ENCODE measurements at places on chromosomes 7 and 10.

DNA sequence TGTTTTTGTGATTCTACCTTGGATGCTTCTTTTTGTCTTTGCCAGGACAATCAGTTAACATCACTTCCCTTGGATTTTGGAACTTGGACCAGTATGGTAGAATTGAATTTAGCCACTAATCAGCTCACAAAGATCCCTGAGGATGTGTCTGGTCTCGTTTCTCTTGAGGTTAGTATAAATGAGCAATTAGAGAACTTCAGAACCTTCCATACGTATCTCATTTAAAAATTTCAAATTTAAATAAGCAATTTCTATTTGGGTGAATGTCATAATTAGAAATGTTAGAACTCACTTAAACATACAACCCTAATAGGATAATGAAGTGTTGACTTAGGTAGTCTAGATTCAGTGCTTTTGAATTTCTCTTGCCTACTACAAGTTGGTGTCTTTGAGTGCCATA is 69.3 kb upstream of the ADRA2A start:
- no peak for DNase-seq

DNA sequence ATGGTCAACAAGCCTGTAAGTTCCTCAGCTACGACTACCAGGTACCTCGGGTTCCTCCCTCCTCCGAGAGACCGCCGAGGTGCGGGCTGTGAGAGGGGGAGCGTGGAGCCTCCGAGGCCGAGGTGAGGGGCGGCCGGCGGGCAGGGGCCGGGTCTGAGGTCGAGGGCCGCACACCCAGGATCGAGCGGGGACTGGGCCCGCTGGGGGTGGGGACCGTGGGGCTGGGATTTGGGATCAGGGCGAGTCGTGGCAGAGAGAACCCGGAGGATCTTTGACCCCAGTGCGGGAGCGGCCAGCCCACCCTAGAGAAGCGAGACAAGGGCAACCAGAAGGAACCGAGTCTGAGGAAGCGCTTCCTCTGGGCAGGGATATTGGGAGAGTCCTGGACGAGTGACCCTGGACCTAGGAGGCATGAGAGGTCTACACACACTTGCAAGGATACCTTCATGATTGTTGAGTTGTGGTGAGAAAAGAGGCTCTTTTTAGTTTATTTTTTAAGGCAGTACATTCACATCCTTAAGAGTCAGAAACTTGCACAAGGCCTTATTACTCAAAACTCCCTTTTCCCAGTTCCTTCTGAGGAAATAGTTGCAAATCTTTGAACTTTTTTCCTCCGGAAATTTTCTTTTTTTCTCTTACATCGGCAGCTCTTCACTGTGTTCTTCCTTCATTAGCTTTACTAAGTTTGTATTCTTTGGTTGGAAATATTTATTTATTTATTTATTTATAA is 395 bp downstream of the ZNF487 start:
- DNase-seq = no peak

DNA sequence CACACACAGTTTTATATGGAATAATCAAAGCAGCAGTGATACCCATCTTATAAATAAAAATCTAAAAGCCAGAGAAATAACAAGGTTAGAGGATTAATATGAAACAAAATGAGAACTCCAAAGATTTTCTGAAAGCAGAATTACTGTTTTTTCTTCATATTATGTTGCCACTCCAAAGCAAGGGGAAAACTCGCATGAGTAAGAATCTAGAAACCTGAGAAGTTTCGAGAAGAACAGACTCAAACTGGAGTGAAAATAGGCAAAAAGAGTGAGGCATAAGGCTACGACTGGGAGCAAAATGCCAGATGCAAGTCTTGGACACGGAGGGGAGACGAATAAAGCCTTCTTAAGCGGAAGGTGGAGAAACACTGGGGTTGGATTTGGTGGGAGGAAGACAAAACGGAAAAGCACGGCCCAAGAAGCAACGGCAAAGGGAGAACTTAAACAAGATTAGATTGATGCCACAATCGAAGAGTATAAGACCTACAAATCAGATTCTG is 923 bp downstream of the TNPO3 start:
- DNase-seq = no peak

GRCh38 chr10:116742367-116743265 is at the start of gene HSPA12A:
Gene HSPA12A, minus strand, starts transcription at chr10:116742566. Its CDS starts 97 bp downstream, at chr10:116742469.
- no peak for DNase-seq

DNA sequence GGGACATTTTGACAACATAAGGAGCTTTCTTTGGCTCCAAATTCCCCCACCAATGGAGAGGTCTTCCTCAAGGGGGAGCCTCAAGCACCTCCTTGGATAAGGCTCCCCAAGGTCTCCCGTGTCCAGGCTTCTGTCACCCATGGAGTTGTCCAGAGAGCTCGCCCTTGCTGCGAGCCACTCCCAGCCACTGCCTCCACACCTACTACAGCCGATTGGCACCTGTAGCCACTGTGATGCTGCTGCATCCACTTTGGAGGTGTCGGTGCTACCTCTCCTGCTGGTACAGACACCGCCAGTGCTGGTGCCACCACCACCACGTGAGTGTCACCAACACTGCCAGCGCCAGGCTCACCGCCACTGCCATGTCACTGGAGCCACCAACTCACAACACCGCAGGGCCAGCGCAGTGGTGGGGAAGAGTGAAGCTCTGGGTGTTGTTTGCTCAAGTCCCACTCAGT is 22.1 kb upstream of the ENO4 start:
- DNase-seq = no peak

DNA sequence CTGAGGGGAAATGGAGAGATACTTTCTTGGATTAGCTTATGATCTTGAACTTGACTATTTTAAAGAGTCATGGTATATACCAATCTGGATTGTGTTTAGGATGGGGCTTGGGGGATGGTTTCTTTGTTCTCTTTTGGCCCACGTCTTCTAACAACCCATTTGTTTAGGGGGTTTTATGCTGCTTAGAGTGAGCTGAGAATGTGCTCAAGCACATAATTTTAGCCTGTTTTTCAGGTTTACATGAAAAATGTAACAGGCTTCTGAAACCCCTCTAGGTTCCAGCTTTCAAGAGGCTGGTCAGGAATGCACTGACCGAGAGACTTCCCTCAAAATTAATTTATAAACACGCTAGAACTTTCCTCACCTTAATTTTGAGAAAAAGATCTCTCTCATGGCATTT is 94.3 kb downstream of the AUTS2 start:
- no peak for DNase-seq

DNA sequence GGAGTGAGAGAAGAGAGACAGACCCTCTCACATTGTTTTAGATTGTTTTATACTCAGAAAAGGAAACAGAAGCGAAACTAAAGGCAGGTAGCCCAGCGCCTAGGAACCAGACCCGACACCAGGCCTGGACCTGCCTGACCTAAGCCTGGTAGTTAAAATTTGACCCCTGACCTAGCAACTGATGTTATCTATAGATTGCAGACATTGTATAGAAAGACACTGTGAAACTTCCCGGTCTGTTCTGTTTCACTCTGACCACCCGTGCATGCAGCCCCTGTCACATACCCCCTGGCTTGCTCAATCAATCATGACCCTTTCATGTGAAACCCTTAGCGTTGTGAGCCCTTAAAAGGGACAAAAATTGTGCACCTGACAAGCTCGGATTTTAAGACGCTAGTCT is 31.6 kb downstream of the VIPR2 start:
- DNase-seq = no peak

- no peak for DNase-seq
Measured at GRCh38 chr10:6165221-6165725, 37.5 kb upstream of the PFKFB3 start.

GRCh38 chr7:46681865-46682503 is 760.9 kb upstream of the IGFBP3 start:
- DNase-seq = no peak

DNA sequence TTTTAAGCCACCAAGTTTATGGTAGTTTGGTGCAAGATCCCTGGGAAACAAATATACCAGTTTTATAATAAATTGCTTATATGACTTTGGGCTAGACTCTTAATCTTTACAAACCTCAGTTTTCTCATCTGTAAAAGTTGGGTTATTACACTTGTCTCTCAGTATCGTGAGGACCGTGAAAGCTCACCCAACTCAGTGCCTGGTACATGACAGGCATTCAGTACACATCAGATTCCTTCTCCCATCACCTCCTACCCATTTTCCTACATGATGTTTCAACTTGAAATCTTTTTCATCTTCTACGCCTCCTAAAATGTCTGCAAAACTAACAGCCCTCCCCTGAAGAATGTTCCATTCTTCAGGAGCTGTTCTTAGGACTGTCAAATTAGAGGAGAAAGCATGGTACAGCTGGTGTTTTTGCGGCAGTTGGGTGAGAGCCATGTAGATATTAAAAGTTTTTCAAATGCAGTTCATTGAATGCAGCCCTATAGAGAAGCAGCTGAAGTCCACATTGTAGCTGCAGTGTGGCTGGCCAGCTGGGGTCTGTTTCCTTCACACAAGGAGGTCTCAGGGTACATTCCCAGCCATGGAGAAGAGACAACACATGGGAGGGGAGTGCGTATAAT is 812.8 kb downstream of the LRMDA start:
- no peak for DNase-seq

DNA sequence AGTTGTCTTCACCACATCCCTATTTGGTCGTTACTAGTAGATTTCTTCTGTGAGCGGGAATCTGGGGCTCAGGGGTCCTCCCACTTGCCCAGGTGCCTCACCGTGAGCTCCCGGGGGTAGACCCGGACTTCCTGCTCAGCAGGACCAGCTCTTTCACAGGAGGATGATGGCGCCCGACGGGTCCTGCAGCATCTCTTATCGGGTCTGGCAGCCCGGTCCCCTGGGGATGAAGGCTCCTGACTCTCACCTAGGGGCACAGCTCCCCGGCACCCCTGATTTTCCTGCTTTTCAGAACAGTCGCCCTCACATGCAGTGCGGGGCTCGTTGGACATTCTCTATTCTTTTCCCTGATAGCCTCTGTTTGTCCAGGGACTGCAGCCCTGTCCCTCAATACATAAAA is 33.0 kb upstream of the SHH start:
- no peak for DNase-seq

- DNase-seq = no peak
Measured at GRCh38 chr7:38318803-38319416, 45.5 kb upstream of the TARP start.

DNA sequence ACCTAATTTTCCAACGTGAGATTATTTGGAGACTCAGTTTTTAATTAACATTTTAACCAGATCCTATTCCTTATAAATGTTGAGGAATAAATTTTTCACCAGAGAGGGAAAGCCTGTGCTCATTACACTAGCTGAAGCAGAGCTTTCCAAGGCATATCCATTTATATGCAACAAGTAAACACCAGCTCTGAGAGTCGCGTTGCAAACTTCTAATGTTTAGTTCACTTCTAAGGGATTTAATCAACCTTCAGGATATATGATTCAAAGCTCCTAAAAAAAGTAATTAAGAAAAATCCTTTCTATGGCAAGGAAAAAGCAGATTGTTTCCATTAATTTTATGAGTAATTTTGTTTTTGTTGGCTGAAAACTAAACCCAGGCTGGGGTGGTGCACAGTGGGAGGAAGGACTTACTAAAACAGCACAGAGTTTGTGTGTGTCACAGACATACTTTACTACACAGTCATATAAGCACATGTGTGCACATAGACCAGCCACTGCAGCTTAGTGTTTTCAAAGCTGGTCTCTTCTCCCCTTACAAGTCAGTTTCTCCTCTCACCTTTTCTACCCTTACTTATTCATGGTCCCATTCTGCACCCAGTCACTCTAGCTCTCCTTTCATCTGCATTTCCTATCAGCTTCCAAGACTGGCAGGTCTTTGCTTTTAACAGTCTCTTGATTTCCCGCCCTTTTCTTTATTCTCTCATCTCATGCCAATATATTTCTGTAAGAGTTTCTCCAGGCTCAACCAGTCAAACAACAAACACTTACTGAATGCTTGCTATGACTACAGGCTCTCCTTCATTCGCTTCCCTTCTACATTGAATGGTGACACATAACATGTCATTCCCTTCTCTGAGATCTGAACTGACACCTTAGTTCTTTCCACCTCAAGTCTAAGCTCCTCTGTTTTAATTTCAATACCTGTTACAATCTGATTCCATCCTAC is 81.1 kb upstream of the FZD1 start:
- peak; percentile 94 for DNase-seq

DNA sequence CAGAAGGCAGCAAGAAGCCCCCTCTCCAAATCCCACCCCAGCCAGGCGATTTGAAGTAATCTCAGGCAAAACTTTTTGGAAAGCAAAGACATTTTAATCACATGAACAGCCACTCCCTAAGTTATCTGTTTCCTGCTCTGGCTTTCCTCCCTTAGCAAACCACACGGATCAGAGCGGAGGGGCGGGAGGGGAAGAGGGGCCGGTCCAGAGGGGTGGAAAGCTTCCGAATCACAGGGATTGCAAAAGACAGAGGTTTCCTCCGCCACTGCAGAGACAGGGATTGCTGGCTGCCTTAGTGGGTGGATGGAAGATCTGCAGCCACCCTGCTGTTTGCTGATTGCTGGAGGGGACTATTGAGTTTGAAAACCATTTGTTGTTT is 41.2 kb downstream of the ZCCHC24 start:
- DNase-seq = peak; percentile 71

- DNase-seq = no peak
Measured at GRCh38 chr10:92110039-92110794, 180.7 kb downstream of the CPEB3 start.

DNA sequence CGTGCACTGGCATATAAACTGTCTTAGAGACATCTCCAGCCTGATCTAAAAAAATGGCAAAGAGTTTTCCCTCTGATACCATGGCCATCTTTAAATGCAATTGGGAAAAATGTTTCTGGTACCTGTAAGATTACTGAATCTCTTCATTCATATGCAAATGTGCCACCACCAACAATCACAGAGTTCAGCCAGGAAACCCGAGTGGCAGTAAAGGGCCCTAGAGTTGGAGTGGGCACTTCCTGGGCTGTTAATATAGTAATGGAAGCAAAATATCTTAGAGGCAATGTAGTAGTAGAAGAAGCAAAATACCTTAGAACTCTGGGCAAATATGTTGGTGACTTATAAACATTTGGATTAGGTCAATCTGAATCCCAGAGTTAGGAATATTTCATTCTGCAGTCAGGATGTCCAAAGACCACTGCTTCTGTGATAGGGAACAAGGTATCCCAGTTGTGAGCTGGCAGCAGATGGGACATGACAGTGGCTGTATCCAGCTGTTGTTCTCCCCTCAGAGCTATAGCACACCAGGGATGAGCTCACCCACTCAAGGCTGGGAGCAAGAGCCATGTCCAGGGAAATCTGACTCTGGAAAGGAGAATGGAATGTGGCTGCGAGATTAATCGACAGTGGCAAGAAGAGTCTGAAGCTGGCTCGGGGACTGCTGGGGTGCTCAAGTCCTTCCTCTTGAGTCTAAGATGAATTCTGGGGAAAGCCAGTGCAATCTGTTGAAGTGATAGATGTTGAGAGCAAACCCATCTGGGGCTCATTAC is 332.1 kb downstream of the PHTF2 start:
- no peak for DNase-seq

DNA sequence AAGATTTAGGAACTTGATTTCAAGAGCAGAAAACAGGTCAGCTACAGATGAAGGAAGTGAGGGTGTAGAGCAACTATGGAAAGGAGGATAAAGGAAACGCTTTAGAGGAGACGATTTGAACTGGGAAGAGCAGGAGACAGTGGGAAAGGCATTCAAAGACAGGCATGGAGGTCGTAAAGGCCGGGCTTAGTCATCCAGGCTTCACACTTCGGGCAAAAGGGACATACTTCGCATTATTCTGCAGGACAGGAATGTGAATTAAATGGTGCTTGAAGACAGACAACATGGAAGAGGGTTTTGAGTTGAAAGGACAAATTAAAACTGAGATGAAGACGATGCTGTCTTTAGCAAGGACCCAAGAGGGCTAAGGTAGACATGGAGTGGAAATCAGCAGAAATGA is 8.1 kb downstream of the FAM171A1 start:
- DNase-seq = no peak

GRCh38 chr7:136139417-136139816 is 162.3 kb upstream of the MTPN start:
- no peak for DNase-seq

- no peak for DNase-seq
Measured at GRCh38 chr7:64893401-64893800, 9.7 kb upstream of the ZNF273 start.
